Fibroblast of the aortic adventitia (primary cell): ENCODE measurements at places on chromosomes 16 and 17. TPM values are rescaled to one million over a fixed set of nuclear protein-coding genes. Genes with fewer than 3 reads are reported as not detected.

- DNase-seq = no peak
Observed at GRCh38 chr16:14499110-14499509, 130.9 kb downstream of the PARN start.

GRCh38 chr17:27106347-27106981 is 187.4 kb upstream of the WSB1 start:
- DNase-seq = no peak

DNA sequence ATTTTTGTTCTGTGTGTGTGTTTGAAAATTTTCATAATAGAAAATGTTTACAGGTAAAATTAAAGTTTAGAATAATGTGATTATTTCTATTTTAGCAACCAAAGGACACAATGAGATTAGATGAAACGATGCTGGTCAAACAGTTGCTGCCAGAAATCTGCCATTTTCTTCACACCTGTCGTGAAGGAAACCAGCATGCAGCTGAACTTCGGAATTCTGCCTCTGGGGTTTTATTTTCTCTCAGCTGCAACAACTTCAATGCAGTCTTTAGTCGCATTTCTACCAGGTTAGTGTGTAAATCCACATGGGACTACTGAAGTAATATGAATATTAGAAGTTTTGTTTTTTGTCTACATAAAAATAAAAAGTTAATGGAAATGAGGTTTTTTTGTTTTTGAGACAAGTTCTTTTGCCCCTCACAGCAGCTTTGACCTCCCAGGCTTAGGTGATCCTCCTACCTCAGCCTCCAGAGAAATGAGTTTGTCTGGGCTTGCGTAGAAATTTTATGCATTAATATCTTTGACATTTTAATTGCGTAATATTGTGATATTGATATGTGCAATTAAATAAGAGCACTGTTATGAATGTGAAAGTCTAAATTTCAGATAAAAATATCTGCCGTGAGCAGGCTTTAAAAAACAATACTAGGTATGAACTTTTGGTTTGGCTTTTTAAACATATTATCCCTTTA is 68.5 kb downstream of the NF1 start:
- DNase-seq = no peak

- no peak for DNase-seq
Observed at GRCh38 chr17:11651089-11651488, 52.8 kb downstream of the DNAH9 start.

GRCh38 chr16:20026361-20027072 is 47.2 kb downstream of the GPR139 start:
- no peak for DNase-seq

DNA sequence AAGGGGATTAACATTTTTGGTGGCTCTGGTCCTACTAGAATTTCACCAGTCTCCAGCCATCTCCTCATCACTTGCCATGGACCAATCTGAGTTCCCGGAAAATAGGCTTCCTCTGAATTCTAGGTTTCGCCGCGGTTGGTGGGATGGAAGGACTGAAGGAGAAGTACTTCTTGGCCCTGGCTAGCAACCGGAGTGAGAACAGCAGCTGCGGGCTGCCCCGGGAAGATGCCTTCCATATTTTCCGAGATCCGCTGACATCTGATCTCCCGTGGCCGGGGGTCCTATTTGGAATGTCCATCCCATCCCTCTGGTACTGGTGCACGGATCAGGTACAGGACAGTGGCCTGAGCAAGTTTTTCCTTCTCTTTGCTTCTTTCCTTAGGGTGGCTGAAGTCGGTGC is 45.0 kb downstream of the SLC5A11 start:
- no peak for DNase-seq

- DNase-seq = peak; percentile 55
Observed at GRCh38 chr16:28163699-28164098, 48.1 kb downstream of the XPO6 start.

DNA sequence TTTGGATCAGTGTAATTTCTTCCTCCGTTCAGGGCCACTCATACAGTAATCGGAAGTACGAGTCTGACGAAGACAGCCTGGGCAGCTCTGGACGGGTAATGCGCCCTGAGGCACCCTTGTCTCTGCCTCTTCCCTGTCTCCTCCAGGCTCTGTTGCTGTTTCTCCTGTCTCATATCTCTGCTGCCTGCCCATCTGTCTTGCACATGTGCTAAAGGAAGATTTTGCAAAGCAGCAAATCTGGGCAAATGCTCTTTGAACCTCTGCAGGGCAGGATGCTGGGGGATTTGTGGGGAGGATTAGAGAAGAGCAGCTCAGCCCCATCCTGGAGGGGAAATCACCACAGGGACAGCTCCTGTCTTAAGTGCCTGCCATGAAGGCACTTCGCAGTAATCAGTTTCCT is 32.4 kb upstream of the POLR3E start:
- no peak for DNase-seq

- no peak for DNase-seq
Observed at GRCh38 chr16:49337814-49338350, 35.7 kb upstream of the C16orf78 start.

GRCh38 chr16:9203956-9204355 is 112.5 kb downstream of the HAPSTR1 start:
- no peak for DNase-seq

DNA sequence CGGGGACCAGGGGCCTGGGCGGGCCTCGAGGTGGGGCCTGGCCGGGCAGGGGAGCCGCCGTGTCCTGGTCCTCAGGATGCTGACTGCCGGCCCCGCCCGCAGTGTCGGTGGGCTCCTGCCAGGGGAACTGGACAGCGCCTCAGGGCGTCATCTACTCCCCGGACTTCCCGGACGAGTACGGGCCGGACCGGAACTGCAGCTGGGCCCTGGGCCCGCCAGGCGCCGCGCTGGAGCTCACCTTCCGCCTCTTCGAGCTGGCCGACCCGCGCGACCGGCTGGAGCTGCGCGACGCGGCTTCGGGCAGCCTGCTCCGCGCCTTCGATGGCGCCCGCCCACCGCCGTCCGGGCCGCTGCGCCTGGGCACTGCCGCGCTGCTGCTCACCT is 2.3 kb upstream of the PAQR4 start:
- DNase-seq = no peak

DNA sequence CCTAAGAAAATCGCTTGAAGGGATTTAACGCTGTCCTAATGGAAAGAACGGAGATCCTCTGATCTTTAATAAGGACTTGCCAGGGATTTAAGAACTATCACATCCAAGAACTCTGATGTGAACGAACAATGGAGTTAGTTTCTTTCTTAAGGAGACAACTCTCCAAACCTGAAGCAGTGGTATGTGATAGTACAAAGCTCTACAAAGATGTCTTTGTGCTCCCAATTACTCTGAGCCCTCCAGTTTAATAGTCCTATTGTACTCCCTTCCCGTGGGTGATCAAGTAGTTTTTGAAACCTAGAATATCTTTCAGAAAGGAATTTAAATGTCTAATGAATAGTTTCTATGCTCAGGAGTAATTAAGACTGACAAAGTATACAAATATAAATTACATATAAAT is 123.8 kb downstream of the FTO start:
- DNase-seq = no peak

DNA sequence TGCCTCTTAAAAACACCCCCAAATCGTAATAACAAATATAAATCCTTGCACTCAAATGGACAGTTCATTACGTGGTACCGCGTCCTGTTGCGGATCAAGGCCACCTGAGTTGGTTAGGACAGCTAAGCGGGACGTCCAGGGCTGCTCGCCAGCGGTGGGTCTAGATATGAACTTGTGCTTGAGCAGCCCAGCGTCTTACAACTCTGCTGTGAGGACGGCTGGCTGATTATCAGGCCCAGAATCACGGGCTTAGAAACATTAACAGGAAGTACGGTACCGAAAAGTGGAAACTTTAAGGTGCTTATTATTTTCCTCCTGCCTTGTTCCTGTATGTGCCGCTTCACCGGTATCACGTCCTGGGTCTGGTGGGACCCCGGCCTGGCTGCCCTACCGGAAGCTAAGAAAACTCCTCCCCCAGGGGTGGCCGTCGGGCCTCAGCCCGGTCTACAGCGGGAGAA is 832 bp upstream of the SRRM2 start:
- no peak for DNase-seq

- peak; percentile 81 for DNase-seq
Observed at GRCh38 chr17:61412143-61412859, 12.7 kb downstream of the TBX2 start.

DNA sequence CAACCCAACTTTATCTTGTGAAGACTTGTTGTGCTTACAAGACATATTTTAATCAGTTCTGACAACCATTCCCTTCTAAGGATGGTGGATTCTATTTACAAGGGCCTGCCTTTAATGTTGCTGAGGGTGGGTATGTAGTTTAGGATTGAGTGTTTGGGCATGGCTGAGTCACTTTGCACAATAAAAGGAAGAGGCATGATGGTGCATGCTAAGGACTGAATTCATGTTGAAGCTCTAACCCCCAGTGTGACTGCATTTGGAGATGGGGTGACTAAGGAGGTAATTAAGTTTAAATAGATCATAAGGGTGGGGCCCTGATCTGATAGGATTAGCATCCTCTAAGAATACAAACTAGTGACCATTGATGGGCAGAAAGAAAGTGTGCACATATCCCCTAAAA is 196.1 kb upstream of the HS3ST3A1 start:
- no peak for DNase-seq

GRCh38 chr16:22646948-22647556 is 136.4 kb downstream of the NPIPB5 start:
- DNase-seq = no peak

DNA sequence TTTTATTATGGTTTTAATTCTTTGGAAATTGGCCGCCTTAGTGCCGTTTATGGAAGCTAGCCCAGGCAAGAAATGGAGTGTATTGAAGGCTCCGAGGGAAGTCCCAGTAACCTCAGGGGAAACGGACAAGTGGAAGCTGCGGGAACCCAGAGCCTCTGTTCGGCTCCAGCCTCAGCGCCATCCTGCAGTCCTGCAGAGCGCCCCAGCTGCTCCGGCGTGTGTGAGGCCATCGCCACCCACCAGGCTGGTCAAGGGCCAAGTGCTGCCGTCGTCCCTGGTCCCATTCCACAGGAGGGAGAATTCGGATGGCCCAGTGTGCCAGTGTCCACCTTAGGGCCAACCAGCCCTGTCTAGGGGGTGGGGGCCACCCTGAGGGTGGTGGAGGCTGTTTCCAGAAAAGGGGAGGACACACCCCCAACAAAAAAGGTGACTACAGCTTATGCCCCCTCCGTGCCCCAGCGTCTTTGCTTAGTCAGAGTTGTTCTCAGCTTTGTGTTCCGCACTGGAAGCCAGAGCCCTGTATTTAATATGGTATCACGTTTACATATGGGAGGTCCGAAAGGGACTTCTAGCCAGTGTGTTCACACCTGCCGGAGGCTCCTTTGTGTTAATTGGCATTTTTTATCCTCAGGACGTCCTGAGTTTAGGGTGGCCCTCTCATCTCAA is 13.0 kb downstream of the MGRN1 start:
- no peak for DNase-seq

DNA sequence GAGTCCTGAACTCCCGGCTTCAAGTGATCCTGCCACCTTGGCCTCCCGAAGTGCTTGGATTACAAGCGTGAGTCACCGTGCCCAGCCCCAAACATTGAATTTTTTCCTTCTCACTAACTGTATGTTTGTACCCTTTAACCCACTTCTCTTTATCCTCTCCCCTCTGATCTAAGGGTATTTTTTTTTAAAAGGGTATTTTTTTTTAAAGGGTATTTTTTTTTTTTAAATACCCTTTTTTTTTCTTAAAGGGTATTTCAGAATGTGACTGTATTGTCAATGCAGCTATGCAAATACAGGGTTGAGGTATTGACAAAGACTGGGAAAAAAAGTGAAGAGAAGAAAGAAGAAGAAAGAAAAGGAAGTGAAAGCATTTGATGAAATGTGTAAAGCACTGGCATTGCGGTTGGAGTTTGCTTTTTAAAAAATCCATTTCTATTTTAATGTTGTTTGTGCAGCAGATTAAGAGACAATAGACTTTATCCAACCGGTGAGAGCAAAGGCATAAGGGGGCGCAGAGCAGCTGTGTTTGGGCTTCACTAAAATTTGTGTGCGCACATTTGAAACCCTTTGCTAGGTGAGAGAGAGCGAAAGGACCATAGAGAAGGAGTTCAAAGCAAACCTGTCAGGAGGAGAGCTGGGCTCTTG is 42.4 kb downstream of the SYT17 start:
- no peak for DNase-seq

GRCh38 chr16:55622930-55623561 is 32.7 kb upstream of the SLC6A2 start:
- DNase-seq = no peak

GRCh38 chr16:80997139-80997798 is 9.4 kb downstream of the CMC2 start:
- peak; percentile 67 for DNase-seq

DNA sequence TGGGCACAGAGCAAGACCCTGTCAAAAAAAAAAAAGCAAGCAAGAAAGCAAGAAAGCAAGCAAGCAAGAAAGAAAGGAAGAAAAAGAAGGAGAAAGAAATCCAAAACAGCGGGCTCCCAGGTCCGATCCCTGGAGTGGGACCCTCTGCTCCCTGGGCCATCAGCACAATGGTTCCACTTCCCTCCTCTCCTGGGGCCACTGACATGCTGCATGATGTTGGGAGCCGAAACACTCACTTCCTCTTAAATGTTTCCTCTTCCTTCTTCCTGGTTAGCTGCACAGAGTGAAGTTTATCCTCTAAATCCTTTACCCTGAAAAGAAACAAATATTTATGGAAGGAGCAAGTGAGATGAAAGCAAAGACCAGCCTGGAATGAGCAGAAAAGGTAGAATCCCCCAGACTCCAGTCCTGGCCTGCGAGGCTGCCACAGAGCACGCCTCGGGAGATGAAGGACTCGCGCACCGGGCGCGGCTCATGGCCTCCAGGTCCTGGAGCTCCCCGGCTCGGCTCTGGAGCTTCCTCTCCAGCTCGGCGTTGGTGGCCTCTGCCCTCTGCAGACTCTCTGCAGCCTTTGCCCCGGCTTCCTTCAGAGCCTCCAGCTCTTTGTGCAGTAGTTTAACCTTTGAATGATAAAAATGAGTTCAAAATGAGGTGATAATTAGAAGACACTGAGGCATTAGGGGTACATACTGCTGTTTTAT is 19.0 kb downstream of the CCDC57 start:
- no peak for DNase-seq

GRCh38 chr17:72536788-72537187 is 416.0 kb downstream of the SOX9 start:
- no peak for DNase-seq

- DNase-seq = no peak
Observed at GRCh38 chr16:69005641-69006355, 99.7 kb upstream of the HAS3 start.

The EMC6 gene
- total RNA-seq = 17.9 TPM in 1 of 2 replicates, not detected in the other

The DNAAF1 gene
- 0.09 TPM in 1 of 2 replicates, not detected in the other for total RNA-seq

The OR3A3 gene
- not detected in 2 replicates for total RNA-seq

The PPY gene
- total RNA-seq = not detected in 2 replicates

The KRTAP4-3 gene
- not detected in 2 replicates for total RNA-seq

The KARS1 gene
- total RNA-seq = 75.6 and 144 TPM in 2 replicates

The KCNJ12 gene
- 1.7 and 2.7 TPM in 2 replicates for total RNA-seq

The HBM gene
- total RNA-seq = not detected in 2 replicates

The RAPGEFL1 gene
- 2.1 and 3.8 TPM in 2 replicates for total RNA-seq

The CTF1 gene
- total RNA-seq = 2.5 and 3.2 TPM in 2 replicates

The EVPLL gene
- total RNA-seq = not detected in 2 replicates

The CD300E gene
- not detected in 2 replicates for total RNA-seq

The KRT25 gene
- not detected in 2 replicates for total RNA-seq

The ALOX15B gene
- 0.57 TPM in 1 of 2 replicates, not detected in the other for total RNA-seq

The GRAPL gene
- not detected in 2 replicates for total RNA-seq

The SOX8 gene
- total RNA-seq = 0.09 and 0.33 TPM in 2 replicates

The ESRP2 gene
- 0.18 TPM in 1 of 2 replicates, not detected in the other for total RNA-seq
